ENCODE measurements at places on chromosomes 7 and 10. TPM values are rescaled to one million over a fixed set of nuclear protein-coding genes. Genes with fewer than 3 reads are reported as not detected.

Gene JAKMIP3
- total RNA-seq, result 0.41 TPM

Gene CRYGN
- total RNA-seq, result not detected

Gene HMX3
- total RNA-seq, result 0.47 TPM

Gene HYAL4
- not detected for total RNA-seq

Gene SYT15
- 0.22 TPM for total RNA-seq

- DNase-seq, result no peak
Measured at GRCh38 chr10:79101560-79102497, 33.1 kb downstream of the ZMIZ1 start.

DNA sequence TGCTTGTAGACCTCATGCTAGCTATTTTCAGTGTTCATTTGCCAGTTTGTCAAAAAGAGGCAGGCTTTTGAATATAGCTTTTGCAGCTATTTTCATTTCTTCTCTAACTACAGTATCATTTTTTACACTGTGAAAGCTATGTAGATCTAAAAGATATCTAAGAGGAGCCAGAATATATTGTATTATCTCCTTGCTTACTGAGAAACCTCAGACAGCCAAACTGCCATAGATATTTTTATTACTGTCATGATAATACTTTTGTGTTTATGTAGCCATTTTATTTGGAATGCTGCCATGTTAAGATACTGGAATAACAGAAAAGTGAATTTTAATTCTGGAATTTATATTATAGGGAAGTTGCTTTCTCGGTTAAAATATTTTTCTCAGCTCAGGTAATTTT lies 37.2 kb downstream of the ANKIB1 start:
- no peak for DNase-seq

DNA sequence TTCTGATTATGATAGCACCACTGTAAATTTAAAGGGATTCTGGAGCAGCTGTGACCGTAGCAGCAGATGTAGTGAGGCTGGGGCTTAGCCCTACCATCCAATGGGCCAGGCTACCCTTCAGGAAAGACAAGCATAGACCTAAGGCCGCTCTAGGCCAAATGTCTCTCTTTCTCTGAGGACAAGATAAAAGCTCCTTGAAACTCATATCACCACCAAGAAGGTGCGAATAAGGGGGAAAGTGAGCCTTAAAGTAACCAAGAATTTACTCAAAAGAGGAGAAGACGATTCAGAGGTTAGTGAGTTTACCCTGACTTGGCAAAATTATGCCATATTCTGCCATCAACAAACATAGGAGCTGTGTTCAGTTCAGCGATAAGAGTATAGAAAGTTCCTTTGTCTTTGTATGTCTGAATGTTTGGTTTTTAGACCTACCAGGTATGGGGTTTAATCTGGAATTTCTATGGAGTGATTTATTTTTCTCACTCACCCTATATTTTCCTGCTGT lies 79.8 kb downstream of the PFKFB3 start:
- no peak for DNase-seq

DNA sequence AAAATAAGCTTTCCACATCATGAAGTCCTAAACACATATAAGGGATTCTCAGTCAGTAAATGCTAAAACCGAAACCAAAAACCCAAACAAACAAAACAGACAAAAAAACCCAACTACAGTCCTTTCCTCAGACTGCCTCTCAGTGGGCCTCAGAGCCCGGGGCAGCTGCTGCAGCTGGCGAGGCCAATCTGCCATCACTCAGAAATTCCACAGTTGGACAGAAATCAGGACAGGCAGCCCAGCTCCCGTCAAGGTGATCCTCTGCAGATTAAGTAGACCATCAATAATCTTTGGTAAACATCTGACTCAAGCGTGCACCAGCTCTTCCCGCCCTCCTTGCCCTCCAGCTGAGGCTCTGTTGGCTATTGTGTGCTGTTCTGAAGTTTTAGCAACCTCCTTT lies 142.2 kb downstream of the ATXN7L1 start:
- DNase-seq, result no peak

DNA sequence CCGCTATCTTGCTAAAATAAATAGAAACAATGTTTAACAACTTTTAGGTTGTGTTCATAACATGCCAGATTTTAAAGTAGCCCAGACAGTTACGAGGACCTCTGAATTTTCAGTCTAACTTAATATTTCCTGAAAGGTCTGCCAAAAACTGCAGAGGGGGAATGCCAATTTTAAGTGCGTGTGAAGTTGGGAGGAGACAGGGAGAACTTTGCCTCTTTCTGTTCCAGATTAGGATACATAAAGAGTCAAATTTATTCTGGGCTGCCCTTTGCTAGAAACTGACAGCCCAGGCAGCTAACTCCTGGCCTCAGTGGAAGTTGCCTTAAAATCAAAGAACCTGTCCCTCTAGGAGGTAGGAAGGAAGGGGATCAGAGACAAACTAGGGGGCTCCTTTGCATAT lies 52.3 kb upstream of the PIP4K2A start:
- DNase-seq, result no peak

GRCh38 chr7:78280276-78280675 lies 481.7 kb downstream of the PHTF2 start:
- DNase-seq, result no peak

GRCh38 chr10:33612116-33612515 lies 277.6 kb upstream of the NRP1 start:
- DNase-seq, result no peak

GRCh38 chr10:127776816-127777215 lies 39.8 kb downstream of the FOXI2 start:
- DNase-seq, result no peak

DNA sequence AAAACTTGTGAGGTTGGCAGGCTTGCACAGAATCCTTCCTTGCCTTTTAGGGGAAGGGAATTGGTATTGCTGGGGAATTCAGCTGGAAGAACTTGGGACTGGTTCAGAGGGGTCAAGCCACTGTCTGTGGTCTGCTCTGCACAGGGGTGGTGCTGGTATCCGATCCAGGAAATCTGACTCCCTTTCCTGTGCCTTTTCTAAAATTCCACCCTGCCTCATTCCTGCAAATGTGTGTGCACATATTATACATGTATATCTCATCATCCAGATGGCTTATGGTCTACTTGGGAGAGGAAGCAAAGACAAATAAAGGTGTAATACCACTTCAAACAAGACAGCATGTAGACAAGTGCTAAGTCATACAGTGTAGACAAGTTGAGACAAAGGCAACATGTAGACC lies 14.3 kb downstream of the UBTD1 start:
- DNase-seq, result no peak

GRCh38 chr7:143369678-143370651 lies 7.5 kb upstream of the FAM131B start:
- no peak for DNase-seq

DNA sequence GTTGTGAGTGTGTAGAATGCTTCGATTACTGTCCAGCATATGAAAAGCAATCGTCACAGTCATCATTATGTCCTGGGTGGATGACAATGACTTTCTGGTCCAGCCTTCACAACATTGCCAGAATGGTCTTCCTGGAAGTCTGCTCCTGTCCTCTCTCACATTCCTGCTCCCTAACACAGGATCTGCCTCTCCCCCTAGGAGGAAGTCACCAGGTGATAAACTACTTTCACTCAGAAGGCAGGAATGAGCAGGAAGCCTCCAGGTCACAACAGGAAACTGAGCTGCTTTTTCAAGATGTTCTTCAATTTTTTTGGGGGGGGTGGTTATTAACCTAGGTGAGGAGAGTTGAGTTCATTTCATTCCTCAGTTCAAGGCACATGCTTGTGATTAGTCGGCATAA lies 13.6 kb upstream of the GPNMB start:
- DNase-seq, result no peak

GRCh38 chr7:79893991-79894390 lies 240.6 kb upstream of the GNAI1 start:
- no peak for DNase-seq

DNA sequence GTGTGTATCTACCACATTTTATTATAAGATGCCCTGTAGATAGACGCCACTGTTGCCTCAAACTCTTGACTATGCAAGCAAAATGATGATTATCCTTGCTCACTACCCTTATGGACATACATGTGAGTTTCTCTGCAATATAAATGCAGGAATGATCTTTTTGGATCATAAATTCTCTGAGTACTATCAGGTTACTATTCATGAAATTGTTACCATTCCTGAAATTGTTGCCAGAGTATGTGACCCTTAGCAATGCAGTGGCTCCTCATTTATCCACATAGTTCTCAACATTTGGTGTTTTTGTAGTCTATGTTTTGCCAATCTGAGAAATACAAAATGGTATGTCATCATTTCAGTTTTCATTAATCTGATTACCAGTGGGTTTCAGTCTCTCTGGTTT lies 166.2 kb upstream of the FAM3C start:
- no peak for DNase-seq

DNA sequence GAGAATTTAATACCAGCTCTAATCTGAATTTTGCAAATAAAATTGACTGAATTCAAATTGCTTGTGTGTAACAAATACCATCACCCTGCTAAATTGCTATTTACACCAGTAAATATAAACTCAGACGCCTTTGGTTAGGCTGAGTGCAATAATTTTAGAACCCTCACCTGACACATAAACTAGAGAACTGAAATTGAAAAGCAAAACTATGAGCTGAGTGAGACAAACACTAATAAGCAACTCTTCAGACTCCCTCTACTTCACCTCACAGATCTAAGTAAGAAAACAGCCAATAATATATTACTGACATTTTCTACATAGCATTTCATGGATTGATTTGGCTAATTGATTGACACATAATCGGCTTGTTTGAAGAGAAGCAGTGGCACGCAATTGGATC lies 621.2 kb downstream of the REEP3 start:
- no peak for DNase-seq

- DNase-seq, result no peak
Measured at GRCh38 chr7:22723637-22724036, 3.4 kb upstream of the IL6 start.

DNA sequence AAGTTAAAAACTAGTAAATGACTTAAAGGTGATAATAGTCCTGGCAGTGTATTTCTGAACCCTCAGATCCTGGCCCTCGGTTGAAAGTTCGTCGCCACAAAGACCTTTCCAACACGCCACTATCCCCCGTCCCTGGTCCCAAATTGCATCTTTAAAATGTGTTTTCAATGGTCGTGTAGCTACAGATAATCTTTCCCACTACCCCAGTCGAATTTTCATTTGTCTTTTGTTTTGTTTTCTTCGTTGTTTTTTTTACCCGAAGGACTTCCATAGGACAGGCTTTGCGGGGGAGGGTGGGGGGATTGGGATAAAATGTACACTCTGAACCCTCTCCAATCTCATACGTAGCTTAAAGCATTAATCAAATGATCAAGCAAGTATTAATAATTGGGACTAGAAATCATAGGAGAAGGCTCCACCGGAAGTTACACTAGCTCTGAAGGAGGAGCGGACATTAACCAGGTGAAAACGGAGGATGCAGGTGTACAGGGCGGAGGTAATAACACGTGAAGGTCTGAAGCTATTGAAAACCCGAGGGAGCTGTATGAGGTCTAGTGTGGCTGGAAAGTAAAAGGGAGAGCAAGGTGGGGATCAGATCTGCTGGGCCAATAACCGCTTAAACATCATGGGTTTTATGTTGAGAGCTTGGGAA lies 32.8 kb upstream of the PHF14 start:
- no peak for DNase-seq

Measured in CD8-positive, alpha-beta T cell (primary cell).